Activated naive CD4-positive, alpha-beta T cell (primary cell): ENCODE measurements at places on chromosomes 13 and 19.

GRCh38 chr19:42098781-42099180 is 22.8 kb downstream of the ZNF574 start:
- no peak for DNase-seq

DNA sequence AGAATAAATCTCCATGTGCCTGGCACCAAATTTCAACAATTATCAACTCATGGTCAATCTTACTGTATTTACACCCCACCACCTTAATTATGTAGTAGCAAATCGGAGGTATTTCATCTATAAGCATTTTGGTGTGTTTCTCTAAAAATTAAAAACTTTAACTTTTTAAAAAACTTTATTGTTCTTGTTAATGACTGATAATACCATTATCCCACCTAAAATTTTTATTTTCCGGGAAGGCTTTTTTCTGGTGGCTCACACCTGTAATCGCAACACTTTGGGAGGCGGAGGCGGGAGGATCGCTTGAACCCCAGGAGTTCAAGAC is 453 bp upstream of the PDCD2L start:
- DNase-seq: no peak

- DNase-seq: no peak
These were observed 62.7 kb downstream of the TSHZ3 start for GRCh38 chr19:31286491-31286890.

- DNase-seq: no peak
These were observed 3.8 kb upstream of the KLC3 start for GRCh38 chr19:45336696-45337251.

DNA sequence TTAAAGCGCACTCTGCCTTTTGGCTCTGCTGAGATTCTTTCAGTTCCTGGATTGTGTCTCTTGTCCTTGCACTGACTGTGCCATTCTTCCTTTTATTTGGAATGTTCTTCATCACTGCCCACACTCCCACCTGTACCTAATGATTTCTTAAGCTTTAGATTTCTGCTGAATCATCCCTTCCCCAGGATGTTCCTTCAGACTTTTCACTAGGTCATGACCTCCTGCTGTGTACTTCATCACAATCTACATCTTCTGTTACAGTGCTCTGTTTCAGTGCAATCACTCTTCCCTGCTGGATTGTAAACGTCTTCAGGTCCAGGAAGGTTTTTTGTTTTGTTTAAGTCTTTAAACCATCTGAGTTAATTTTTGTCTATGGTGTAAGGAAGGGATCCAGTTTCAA is 281.0 kb downstream of the ATP8A2 start:
- DNase-seq: no peak
